ENCODE measurements at places on chromosomes 16 and 17. TPM values are rescaled to one million over a fixed set of nuclear protein-coding genes. Genes with fewer than 3 reads are reported as not detected.

DNA sequence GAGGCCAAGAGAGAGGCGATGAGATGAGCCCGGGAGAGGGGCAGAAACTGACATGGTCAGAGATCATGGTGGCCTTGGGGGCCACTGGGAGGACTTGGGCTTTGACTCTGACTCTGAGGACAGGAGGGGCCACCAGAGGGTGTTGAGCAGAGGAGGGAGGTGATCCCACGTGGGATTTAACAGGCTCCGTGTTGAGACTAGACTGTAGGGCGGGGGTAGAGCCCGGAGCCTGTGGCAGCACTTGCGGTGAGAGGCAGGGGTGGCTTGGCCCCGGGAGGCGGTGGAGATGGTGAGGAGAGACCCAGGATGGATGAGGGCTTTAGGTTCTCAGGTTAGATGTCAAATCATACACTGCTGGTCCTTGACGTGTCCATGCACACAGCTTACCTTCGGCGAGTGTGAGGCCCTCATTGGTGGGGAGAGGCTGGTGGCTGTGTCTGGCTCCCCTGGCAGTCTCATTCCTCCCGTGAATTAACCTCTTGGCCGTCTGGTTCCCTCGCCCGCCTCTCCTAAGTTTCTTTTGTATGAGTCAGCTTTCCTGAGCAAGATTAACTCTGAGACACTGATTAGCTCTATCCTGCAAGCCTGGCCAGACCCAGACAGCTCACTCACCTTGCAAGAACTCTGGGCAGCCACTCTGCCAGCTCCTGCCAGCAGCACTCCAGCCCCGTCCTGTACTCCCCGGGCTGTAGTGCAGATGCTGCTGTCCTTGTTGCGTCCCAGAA is 39.7 kb downstream of the VPS35L start:
- peak; percentile 23 for DNase-seq

GRCh38 chr16:85677383-85677967 is 11.3 kb downstream of the GINS2 start:
- no peak for DNase-seq

GRCh38 chr17:65750631-65751115 is 189.2 kb upstream of the AXIN2 start:
- peak; percentile 87 for DNase-seq

DNA sequence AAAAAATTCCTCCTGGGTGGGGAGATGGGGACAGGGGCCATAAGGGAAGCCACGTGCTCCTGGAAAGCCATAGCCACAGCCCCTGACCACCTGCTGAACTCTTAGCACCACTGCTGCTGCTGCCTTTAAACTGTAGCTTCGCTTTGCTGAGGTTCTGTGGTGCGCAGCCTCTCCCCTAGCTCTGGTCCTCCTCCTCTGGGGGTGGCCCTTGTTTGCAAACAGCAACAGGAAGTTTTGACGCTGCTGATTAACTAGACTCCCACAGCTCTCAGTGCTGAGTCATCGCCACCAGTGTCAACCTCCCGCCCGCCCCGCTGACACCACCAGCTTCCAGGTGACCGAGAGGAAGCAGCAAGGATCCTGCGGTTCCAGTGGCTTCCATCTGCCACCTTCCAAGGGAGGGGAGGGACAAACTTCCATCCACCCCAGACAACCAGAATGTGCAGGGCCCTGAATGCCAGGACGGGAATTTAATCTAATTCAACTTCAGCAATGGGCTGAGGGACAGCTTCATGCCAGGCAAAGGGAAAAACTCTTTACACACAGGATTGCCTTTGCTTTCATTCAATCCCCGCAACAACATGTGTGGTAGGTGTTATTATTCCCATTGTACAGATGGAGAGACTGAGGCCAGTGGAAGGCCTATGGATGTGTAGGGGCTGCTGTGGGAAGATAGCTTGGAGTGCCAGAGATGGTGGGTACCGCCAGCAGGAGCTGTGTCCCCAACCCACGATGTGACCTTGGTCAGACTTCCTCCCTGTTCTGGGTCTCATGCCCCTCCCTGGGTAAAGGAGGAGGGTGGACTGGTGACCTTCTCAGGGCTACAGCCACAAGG is 8.1 kb upstream of the KIFC3 start:
- peak; percentile 42 for DNase-seq

DNA sequence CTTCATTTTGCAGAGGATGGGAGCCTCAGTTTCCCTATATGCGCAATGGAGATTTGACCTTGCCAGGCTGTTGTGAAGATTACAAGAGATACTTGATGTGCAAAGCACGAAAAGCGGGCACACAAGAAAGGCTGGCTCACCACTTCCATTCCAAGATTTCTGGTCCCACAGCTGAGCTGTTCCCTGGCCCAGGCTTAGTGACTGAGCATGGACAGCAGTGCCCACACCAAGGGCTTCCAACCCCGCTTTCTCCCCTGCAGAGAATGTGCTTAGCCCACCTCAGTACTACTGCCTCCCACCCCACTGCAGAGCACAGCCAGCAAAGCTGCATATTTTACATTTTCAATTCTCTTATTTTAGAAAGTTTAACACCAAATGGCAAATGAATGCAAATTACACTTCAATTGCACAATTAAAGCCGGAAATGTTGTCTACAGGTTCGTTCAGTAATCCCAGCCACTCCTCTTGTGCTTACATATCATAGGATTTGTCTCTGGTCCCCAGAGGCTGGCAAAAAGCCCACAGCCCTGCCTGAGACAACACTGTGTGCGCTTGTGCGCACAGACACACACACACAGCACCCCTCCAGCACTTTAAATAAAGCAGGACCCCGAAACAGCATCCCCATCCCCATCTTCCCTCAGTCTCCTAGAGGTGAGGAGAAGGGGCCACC is 51.8 kb downstream of the VAC14 start:
- no peak for DNase-seq

GRCh38 chr16:21088646-21089538 is 61.8 kb downstream of the DNAH3 start:
- DNase-seq, result no peak

GRCh38 chr16:12881182-12881581 is 20.2 kb upstream of the SHISA9 start:
- DNase-seq, result no peak

DNA sequence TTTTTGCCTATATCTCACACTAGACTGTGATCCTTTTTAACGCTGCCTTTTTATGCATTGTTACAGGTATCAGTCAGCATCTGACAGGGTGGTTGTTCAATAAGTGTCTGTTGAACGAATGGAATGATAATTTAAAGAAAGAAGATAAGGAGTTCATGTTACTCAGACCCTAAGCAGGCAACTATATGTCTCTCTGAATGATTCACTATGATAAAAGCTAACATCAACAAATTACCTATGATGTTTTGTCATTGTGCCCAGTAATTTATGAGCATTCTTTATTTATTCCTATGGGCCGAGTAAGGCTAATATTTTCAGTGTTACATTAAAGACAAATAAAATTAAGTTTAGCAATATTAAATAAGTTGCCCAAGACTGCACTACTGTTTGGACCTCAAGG is 435.0 kb upstream of the KIF2B start:
- DNase-seq, result no peak

DNA sequence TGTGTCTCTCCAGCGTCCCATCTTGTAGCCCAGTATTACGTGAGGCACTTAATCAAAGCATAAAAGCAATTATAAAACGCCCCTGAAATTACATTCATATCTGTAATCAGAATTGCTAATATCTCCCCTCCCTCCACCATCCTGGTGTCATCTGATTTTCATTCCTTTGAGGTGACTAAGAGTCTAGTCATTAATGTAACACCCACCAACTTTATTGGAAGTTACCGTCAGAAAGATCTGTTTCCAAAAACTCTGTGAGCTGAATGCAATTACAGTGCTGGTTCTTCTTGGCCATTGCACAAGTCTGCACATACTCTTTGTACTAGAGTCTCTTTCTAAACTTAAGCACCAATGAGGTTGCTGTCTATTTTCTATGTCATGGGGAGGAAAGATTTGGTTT is 12.5 kb upstream of the MAF start:
- no peak for DNase-seq

DNA sequence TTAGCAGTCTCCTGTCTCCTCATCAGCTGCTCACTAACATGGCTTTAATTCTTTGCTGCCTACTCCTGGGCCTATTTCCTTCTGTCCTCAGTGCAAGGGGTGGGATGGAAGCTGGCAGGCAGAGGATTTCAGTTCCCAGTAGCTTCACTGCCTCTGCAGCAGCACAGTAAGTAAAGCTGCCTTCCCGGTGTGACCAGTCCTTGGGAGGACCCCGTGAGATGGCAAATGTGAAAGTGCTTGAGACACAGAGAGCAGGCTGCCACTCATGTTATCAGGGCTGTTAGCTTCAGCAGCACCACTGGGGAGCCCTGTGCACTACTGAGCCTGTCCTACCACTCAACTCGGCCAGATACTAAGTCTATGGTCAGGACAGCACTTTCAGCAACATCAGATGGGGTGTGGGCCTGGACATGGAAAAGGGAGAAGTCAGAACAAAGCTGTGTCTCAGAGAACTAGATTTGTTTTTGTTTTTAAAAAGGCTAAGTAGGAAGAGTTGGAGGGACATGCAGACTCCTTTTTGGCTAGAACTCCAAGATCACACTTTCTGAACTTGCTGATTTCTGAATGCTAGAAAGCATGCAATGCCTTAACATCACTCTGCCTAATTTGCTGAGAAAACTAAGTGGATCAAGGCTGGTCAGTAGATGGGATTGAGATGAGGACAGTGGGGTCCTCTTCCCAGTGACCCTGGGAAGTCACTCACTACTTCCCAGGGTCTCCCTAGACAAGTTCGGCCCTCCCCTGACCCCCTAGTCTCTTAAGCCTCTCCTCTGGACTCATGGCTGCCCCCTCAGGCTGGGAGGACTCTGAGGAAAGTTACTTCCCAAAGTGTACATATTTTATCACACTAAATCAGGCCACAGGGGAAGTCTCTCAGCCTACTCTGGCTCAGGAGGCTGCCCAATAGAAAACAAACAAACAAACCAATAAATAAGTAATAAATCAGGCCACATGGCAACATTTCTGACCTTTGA is 1.1 kb downstream of the ACSF2 start:
- DNase-seq, result peak; percentile 18

DNA sequence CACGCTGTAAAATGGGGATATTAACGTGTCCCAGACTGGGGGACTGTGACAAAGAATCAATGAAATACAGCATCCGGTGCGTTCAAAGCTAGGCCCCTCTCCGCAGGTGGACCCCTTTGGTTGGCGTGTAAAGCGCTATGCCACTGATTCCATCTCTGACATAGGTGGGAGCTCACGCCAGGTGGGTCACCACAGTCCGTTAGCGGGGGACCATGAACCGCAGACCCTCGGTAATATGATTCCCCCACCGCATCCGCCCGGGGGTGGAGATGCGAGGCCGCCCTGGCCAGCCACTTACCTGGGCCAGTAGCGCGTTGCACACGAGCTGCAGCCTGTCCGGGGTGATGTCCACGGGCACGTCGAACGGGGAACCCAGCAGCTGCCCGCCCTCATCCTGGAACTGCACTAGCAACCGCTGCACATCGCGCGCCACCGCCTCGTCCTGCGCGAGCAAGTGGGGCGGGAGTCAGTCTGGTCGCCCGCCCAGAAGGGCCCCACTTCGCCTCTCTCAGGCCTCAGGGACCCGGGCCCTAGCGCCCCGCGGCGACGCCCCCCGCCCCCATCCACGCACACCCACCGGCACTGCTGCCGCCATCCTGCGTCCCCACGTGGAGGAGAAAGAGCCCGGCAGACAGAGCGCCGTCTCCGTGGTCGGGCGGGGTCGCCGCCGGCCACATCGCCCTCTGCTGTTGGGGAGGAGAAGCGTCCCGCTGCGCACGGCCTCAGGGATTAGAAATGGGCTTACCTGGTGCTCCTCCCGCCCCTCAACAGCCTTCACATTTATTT is at the start of gene NLE1:
TSS of gene NLE1 (minus strand) at position 623 of the 786 bp plus-strand sequence. CDS start at position 595, 28 bp downstream.
- peak; percentile 75 for DNase-seq

GRCh38 chr17:40069751-40070708 is 7.3 kb downstream of the THRA start:
- peak; percentile 65 for DNase-seq

DNA sequence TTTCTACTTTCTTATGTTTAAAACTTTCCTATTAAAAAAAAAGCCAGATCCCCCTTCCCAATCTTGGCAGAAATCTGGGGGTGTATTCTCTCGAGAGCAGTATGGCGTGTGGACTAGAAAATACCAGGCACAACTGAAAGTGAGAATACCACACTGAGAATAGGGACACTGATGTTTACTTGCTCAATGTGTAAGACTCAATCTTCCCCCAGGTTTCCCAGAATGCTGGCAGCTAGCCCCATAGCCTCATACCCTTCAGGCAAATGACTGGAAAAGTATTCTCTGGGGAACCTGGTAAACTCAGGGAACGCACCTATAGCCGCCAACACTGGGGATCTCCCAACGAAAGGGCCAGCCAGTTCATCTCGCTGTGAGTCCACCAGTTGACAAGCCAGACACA is 15.3 kb downstream of the ZZEF1 start:
- DNase-seq, result no peak

GRCh38 chr16:69348222-69348621 is 3.4 kb downstream of the TMED6 start:
- no peak for DNase-seq

GRCh38 chr16:4745274-4745569 is 10.9 kb downstream of the DNAAF8 start:
- DNase-seq, result no peak

DNA sequence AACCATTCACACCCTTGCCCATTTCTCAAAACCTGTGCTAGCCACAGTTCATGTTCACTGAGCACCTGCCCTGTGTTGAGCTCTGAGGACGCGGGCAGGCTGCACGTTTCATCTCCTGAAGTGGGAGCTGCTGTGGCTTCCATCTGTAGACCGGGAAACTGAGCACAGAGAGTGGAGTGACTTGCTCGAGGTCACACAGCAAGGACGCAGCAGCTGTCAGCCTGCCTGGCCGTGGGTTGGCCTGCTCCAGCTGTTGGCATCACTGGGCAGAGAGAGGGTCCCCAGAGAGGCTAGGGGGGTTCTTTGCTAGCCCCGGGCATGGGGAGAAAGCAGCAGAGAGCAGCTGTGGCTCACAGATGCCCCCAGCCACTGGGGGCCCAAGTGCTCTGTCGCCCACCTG is 28.8 kb downstream of the ZFPM1 start:
- DNase-seq, result no peak

- no peak for DNase-seq
Measured at GRCh38 chr17:17696882-17697633, 15.8 kb downstream of the RAI1 start.

DNA sequence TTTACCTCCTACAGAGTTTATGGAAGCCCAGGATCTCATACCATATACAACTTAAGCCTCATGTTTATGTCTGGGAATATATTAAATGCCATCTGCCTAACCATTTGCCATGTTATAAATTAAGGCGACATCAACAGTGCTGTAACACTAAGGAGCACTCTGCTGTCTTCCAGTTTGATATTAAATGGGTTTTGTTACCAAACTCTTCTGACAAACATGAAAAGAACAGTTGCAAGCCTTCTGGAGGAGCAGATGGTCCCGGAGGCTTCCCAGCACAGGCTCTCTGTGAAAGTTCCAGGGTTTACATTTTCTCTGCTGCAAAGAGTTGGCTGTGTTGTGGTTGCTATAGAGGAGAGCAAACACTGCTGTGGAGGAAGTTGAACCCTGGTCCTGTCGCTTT is 545.3 kb upstream of the SALL1 start:
- no peak for DNase-seq

The MT1A gene
- 2.8 TPM for total RNA-seq

The LPO gene
- total RNA-seq, result not detected

The RNF112 gene
- total RNA-seq, result 0.92 TPM

The HOXB4 gene
- total RNA-seq, result 1.6 TPM

The CTRL gene
- 1.5 TPM for total RNA-seq

The GLP2R gene
- total RNA-seq, result 0.57 TPM

The ACSM3 gene
- 481 TPM for total RNA-seq

The ATAD5 gene
- 0.92 TPM for total RNA-seq

The MC1R gene
- 7.5 TPM for total RNA-seq

All from ovary (tissue), 10 donors.